ENCODE measurements at places on chromosomes 16 and 17.
A peak's percentile ranks its signal among the peaks of the same experiment; 100 is the strongest.

DNA sequence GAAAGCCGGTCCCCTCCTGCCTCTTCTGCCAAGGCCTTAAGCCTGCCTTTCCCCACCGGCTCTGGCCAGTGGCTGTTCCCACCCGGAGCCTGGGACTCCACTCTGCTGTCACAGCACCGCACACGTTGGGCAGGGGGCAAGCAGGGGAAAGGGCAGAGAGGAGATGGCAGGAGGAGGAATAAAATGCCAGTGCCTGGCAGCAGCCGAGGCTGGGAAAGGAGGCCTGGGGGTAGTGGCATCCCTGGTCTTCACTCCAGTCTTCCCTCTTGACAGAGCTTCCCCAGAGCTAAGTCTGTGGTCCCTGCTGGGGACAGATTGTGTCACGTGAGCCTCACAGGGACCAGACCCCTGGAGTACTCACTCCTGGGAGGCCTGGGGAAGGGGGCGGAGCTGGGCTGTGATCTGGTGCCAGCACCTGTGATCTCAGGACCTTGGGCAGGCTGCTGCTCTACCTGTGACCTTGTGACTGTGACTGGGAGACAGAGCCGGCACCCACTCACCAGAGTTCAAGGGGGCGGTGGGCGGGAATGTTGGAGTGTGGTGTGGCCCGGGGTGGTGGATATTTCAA, 97.2 kb upstream of the GSE1 start:
- no peak for DNase-seq

GRCh38 chr16:88356124-88356726, 26.5 kb upstream of the ZNF469 start:
- DNase-seq = no peak

- no peak for DNase-seq
Measured at GRCh38 chr17:81948635-81949378, 1.8 kb upstream of the MYADML2 start.

DNA sequence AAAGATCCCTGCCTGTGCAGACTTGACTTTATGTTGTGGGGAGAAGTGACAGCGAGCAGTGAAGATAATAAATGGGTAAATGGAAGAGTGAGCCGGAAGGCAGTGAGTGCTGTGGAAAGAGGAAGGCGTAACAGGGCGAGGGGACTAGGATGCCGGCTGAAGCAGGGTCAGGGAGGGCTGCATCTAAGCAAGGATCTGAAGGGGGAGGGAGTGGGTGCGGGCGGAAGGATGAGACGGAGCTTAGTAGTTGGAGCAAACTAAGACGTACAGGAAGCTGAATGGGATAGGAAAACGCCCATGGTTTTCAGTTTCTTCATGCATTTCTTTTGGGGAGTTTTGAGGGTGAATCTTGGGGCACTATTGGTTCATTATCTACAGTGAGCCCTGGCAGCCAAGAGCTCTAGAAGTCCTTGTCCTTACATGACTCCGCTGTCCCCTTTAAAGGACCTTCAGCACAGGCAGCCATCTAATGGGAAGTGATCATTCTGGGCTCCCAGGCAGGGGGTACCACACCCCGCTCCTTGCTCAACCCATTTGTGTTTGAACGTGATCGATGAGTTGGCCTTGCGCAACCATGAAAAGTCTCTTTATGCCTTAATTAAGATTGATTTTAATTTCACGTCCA, 10.4 kb upstream of the NAT9 start:
- no peak for DNase-seq

DNA sequence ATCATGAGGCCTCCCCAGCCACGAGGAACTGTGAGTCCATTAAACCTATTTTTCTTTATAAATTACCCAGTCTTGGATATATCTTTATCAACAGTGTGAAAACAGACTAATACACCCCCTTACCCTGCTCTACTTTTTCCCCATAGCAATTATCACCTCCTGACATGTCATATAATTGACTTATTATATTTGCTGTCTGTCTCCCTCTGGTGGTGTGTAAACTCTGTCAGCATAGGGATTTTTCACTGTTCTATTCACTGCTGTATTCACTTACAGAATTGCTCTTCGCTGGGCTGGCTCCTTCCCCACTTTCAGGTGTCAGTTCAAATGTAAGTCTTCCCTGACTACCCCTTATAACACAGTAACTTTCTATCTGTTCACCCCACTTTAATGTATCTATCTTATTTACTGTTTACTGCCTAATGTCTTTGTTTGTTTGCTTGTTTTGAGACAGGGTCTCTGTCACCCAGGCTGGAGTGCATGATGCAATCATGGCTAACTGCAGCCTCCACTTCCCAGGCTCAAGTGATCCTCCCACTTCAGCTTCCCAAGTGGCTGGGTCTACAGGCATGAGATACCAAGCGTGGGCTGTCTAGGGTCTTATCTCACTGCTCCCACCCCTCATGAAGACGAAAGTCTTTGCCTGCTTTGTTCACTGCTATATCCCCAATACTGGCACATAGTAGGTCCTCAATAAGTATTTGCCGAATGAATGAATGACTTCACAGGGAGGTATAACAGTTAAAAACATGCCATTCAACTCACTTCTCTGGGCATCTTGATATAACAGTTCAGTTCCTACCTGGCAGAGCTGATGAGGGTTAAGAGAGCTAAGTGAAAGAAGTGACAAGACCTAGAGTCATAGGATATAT, 52.4 kb upstream of the CDH3 start:
- no peak for DNase-seq

DNA sequence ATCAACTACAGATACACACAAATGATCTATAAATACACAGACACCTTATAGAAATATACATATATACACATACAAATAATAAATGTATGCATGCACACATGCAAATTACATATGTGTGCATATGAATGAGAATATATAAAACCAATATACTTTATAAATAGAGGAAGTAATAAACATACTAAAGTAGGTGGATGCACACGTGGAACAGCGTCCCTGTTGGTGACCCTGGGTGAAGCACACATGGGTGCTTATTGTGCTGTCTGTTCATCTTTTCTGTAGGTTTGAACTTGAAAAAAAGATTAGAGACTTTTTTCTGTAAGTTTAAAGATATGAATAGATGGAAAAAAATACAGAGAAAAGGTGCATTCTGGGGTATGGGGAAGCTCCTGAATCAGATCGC, 111.3 kb downstream of the SDR42E1 start:
- no peak for DNase-seq

DNA sequence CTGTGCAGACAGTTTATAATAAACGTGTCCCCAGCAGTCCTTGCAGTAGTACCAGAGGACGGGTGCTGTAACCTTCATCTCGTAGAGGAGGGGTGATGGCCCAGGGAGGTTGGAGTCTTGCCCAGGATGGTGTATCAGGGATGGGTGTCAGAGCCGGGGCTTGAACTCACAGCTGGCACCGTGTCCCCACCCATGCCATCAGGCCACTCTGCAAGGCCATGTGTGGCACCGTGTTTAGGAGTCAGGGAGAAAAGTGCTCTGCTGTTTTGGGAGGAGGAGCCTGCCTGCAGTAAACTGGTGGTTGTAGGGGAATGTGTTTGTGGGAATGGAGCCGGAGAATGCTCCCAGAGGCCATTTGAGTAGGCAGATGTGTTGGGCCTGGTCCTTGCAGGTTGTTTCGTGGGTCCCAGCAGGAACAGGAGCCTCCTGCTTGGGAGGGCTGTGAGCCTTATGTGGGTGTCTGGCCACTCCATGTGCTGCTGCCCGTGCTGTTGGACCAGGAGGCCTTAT, 1.7 kb downstream of the ADORA2B start:
- DNase-seq = no peak

- DNase-seq = no peak
Measured at GRCh38 chr16:80319181-80319580, 221.6 kb upstream of the DYNLRB2 start.

DNA sequence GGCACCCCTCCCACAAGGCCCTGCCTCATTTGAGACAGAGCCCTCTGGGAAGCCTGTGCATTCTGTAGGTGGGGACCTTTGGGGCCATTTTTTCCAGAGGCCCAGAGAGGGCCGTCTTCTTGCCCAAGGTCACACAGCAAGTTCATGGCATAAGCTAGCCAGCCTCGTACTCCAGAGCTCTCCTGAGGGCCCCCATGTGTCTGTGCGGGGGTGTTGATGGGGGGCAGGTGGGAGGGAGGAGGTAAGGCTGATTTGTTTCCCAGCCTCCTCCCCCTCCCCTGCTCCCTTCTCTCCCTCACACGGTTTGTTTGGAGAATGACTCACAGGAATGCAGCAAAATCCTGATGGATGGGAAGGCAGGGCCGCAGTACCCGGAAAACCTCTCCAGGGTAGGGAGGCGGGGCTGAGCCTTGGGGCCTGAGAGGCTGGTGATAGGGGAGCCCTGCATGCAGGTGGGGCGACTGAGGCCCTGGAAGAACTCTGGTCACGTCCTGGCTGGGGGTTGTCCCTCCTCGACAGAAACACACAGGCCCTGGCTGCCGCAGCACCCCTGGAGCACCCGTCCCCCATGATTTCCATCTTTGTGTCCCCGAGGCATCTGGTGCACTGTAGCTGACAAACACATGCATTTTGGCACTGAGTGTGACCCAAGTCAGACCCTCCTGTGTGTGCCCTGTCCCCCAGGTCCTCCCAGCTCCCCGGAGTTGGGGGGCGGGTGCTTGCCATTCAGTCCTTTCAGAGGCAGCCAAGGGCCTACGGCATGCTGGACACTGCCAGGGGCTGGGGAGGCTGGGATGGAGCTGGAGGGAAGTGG, 29.7 kb downstream of the RAI1 start:
- DNase-seq = peak; percentile 74

- DNase-seq = no peak
Measured at GRCh38 chr17:64128787-64129514, 993 bp downstream of the ERN1 start.

GRCh38 chr16:21219551-21219950, 8.2 kb upstream of the ZP2 start:
- no peak for DNase-seq

DNA sequence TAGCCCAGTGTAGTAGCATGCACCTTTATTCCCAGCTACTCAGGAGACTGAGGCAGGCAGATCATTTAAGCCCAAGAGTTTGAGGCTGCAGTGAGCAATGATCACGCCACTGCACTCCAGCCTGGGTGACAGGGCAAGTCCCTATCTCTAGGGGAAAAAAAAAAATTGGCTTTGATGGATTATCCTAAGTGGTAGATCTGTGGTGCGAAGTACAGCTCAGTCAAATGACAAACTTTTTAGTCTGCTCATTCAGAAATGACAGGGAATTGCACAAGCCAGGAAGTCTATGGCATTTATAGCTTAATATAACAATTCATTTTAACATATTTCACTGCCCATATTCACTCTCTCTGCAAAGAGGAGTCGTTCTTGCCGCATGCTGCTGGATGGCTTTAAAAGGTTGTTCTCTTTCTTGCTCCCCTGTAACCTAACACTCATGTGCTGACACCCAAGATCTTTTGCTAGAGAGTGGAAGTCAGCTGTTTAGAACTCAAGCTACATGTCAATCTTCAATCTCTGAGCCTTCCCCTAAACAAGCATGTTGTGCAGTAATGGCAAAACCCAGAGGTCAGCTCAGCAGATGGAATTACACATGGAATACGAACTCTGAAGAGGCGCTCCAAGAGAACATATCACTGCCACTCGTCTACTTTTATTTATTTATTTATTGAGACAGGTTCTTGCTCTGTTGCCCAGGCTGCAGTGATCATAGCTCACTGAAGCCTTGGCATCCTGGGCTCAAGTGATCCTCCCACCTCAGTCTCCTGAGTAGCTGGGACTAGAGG, 32.8 kb downstream of the RNF157 start:
- no peak for DNase-seq

DNA sequence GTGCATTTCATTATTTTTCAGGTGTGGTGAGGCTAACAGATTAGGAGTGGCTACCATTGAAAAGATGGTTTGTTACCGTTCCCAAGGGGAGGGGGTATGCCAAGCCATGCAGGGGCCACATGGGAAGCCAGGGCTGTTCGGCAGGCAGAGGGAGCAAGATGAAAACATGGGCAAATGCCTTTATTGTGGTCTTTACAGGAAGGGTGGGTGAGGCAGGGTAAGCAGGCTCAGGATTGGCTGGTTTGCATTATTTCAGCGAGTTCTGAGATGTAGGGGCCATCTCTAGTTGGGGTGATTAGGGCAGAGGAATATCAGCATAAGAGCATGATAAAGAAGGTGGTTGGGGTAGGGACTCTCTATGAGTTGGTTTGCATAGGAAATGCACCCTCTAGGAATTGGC, 117.6 kb downstream of the CCT6B start:
- no peak for DNase-seq

- no peak for DNase-seq
Measured at GRCh38 chr16:54417384-54417783, 130.8 kb upstream of the IRX3 start.

GRCh38 chr17:42118545-42118944, 2.6 kb downstream of the KAT2A start:
- DNase-seq = peak; percentile 66

GRCh38 chr17:41617136-41617535, 4.6 kb upstream of the KRT16 start:
- DNase-seq = no peak

GRCh38 chr17:65547253-65547670, 14.2 kb downstream of the AXIN2 start:
- no peak for DNase-seq

- DNase-seq = no peak
Measured at GRCh38 chr16:69309316-69309715, 1.8 kb upstream of the VPS4A start.

DNA sequence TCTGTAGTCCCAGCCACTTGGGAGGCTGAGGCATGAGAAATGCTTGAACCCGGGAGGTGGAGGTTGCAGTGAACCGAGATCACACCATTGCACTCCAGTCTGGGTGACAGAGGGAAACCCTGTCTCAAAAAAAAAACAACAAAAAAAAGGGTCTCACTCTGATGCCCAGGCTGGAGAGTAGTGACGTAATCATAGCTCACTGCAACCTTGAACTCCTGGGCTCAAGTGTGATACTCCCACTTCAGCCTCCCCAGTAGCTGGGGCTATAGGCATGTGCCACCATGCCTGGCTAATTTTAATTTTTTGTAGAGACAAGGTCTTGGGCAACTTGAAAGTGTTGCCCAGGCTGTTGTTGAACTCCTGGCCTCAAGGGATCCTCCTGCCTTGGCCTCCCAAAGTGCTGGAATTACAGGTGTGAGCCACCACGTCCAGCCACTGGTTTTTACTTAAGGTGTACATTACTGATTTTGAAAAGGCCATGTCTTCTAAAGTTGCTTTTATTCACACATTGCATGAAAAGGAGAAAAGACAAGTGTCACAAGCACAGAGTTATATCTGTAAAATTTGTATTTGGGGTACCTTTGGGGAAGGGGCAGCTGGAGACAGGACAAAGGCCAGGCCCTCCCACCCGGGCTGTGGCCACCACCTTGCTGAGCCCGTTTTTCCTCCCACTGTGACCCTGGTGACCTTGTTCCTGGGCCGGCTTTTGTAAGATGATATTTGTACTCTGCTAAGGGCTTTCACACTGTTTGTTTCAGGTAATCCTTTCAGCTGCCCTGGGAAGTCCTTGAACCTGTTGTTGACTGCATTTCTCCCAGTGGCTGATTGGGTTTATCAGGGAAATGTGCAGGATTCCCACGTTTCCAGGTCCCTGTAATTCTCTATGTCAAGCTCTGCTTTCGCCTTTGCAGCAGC, 11.5 kb downstream of the GPT2 start:
- DNase-seq = no peak

DNA sequence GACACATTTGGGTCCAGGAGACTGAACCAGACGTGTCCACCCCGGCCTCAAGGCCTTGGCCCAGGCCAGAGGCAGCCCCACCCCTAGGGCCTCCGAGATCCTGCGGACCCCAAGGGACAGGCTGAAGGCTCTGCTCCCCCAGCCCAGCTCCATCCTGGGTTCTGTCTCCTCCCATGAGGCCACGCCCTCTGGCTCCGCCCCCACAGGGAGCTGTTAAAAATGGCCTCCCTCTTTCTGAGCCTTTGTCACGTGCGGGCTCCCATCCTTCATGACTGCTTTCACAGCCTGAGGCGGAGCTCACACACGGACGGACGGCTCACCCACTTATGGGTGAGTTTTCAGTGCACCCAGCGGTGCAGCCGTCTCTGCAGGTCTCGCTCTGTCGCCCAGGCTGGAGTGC, 6.5 kb upstream of the CACNA1H start:
- DNase-seq = no peak
